ENCODE measurements at places on chromosomes 4 and X.

- no peak for DNase-seq
Observed at GRCh38 chr4:113750296-113750695, 11.2 kb downstream of the CAMK2D start.

DNA sequence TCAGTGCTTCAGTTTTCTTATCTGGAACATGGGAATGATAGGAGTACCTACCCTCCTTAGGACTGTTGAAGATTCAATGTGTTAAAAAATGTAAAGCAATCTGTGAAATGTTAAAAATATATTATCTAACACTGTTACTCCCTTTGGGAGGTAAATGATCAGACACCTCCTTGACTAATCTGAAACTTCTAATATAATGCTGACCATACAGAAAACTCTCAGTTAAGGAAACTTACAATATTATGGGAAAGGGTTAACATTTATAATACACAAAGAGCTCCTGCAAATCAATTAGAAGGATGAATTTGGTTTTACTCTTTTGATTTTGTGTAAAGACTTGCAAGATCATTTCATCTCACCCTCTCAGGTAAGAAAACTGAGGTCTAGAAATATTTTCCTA lies 1.6 kb upstream of the PFKFB1 start:
- DNase-seq = no peak

DNA sequence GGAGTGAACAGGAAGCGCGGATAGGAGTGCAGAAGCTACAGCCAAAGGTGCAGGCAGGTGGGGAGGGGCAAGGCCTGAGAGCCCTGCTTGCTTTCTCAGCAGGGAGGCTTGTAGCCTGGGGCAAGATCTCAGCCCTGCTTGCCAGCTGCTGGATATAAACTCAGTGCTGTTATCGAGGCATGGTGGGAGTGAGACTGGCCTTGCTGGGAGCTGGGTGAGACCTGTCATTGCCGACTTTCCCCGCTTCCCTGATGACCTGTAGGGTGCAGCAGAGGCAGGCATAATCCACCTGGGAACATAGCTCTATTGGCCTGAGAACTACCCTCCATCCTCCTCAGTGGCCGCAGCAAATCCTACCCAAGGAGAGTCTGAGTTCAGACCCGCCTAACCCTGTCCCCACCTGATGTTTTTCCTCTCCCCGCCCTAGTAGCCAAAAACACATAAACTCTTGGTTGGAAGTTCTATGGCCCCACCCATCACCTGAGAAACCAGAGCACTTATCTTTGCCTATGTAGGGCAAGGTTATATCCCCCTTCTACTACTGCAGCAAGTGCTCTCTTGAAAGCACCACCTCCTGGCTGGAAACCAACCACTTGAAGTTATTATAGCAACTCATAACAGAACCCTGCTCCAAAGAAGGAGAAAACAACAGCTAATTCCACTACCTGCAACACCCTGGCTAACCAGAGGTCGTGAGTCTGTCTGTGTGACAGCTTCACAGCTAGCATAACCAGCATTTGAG lies 80.7 kb downstream of the FHIP1A start:
- DNase-seq = peak; percentile 72

- no peak for DNase-seq
Observed at GRCh38 chr4:153452658-153453378, 13.3 kb upstream of the TMEM131L start.

- no peak for DNase-seq
Observed at GRCh38 chrX:71941776-71942175, 31.1 kb downstream of the NHSL2 start.

DNA sequence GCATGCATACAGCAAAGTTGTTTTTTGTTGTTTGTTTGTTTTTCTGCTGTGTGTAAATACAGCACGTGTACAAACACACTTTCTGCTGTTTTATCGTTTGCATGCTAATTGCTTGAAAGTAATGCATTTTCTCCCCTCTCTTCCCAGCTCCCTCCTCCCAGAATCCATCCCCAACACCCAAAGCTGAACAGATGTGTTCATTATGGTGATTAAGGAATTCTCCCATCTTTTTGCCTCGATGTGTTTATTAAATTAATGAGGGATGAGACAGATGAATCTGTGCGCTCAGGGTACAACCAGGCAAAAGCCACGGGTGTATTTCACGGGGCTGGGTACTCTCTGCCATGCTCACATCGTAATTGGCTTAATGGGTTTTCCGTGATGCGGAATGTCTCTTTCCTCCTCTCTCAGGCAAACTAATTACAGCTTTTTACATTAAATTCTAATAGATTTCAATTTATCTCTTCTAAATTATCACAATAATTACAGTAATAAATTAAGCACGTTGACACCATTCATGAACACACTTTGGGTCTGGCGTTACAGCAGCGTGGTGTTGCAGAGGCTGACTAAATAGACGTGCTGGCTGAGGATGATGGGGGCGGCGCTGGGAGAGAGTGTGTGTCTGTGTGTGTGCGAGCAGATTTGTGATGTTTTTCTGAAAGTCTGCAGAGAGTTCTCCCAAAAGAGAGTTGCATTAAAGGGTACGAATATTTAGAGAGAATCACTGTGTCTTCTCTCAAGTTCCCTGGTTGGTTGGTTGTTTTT lies 117.7 kb downstream of the CRLF2 start:
- DNase-seq = no peak

DNA sequence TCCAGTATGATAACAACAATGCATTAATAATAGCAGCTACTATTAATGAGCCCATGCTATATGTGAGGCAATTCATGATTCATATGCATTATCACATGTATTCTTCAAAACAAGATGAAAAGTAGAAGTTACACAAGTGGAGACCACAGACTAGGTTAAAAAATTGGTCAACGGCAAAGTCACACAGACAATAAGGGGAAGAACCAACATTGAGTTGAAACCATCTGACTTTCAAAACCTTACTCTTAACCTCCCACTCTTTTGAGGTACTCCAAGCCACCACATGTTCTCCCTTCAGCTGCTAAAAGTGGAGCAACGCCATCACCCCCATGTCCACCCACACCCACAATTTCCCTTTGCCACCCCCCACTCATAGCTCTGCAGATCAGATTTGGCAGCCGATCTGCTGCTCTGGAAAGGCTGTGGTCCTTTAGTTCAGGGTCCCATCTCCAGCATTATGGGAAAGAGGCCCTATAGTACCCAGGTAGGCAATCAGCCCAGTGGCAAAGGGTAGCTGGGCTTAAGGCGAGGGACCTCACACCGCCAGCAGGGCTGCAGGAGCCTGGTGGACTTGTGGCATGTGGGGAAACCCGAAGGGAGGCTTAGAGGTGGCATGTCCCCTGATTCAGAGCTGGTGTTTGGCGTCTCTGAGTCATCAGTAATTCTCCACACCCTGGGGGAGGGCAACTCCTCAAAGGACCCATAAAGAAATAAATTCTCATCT lies 33.5 kb upstream of the CYBB start:
- no peak for DNase-seq

DNA sequence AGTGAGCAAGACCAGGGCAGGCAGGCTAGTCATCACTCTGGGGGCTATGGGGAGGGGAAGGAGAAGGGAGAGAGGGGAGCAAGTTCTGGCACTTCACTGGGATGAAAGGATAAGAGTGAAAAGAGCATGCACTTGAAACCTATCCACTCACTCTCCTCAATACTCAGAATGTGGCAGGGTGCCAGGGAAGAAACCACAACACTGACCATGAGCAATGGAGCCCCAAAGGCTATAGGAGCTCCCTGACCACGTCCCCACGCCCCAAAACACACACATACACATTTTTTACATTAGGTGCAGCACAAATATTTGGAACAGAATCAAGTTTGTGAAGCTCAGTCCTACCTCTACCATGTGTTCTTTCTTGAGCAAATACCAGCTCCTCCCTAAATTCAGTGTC lies 132.2 kb downstream of the IDS start:
- no peak for DNase-seq

DNA sequence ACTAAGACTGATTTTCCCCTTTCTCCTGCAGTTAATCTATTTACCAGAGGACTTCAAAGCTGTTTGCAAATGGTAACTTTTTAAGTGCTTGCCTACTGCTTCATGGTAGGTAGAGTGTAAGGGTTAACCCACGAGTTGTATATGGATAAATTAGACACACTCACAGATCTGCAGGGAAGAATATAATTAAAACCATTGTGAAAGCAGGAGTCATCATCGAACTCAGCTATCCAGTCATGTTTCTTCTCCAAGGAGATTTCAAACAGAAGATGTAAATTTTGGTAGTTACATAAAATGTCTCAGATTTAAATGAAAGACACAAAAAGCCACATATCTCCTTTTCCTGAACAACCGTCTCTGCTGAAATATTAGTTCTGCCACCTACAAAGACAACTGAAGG lies 549 bp upstream of the XG start:
- DNase-seq = no peak

DNA sequence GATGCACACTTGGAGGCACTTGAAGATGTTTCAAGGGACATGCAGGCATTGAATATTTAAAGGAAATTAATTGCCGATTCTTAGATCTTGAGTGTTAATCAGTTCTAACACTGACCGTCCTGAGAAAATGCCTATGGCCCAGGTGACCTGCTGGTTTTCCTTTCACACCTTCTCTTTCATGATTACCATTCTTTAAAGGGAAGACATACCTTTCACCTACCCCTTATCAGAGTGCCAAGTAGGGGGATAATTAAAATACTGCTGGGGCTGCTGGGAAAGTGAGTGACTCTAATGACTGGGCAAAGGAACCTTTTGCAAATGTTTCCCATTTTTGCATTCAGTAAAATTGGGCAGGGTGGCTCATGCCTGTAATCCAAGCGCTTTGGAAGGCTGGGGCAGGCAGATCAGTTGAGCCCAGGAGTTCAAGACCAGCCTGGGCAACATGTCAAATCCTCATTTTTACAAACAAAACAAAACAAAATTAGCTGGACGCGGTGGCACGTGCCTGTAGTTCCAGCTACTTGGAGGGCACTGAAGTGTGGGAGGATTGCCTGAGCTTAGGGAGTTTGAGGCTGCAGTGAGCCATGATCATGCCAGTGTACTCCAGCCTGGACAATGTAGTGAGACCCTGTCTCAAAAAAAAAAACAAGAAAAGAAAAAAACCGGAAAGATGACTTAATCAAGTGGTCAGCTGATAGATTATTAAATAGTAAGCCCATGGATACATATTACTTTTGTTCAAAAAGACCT lies 44.3 kb downstream of the TMEM131L start:
- DNase-seq = no peak

DNA sequence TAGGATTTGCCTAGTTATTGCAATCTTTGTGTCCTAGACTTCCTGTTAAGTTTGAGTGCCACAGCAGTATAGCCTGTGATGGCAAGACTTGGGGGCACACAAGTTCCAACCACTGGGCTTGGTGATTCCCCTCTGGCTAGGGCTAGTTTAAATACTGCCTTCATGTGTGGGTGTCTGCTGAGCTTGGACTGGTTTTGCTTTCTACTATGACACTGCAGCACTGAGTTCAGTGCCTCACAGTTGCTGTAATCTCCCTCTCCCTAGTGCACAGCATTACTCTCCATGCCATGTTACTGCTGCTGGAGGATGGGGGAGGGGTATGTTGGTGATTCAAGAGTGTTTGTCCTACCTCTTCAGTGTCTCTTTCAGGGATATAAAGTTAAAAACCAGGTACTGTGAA lies 379.6 kb downstream of the IL15 start:
- no peak for DNase-seq

DNA sequence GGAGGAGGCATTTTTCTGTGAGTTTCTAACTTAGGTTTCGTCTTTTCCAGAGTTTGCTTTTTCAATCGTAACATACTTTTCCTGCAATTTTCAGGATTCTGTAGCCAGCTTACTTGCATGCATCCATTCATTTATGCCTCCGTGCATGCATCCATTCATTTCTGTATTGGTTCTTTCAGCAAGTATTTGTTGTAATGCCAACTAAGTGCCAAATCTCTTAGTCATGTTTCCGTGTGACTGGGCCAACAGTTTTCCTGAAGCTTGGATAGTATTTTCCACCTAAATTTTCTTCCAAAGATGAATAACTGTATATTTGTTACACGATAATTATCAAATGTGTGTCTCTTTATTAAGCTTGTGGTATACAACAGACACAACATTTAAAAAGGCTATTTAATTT lies 41.5 kb downstream of the CBLL2 start:
- no peak for DNase-seq

GRCh38 chrX:46635186-46635585 lies 61.6 kb downstream of the CHST7 start:
- no peak for DNase-seq

GRCh38 chr4:37977471-37978247 lies 17.5 kb downstream of the PTTG2 start:
- no peak for DNase-seq

- no peak for DNase-seq
Observed at GRCh38 chr4:128810331-128810870, 901 bp downstream of the JADE1 start.

GRCh38 chr4:55830716-55831115 lies 11.1 kb downstream of the EXOC1L start:
- DNase-seq = no peak

DNA sequence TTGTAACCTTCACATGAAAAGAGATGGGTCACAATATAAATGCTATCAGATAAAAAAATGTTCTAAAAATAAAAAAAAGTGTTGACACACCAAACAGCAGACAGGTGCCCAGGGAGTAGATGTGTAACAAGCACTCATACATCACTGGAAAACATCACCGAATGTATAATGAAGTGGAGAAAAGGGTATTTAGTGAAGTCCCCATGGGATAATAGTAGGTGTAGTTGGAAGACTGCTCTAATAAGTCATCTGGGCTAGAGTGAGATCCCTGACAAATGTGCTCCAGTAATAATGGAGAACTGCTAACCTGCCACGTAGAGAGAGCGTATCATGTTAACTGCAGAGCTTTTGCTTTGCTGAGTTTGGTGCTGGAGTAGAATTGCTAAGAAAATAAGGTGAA lies 152.0 kb downstream of the GRIA2 start:
- no peak for DNase-seq

DNA sequence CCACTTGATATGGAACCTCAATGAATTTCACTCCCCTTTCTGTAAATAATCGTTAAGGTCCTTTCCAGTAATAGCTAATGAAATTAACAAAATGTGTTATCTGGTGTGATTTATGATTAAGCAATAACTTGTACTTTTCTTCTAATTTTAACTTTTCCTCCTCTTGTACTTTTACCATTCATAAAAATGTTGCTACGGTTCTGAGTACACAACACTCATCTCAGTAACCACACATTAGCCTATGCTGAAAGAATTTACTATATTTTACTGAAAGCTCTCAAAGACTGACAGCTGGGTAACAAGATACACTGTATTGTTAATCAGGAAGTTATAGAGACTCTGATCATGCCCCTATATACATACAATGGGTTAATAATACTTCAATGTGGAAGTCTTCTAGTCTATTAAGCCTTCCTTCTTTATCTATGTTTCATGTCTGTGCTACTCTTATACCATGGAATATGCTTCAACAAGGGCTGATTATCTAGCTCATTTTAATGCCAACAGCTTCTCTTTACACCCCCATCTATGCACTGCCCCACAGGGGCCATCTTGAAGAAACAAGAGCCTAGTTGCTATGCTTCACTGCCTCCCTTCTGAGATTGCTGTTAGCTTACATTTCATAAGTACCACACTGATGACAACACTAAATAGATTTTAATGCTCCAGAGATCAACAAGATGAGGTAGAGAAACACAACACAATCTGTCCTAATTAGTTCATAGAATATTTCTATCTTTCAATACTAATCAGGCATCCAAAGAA lies 39.1 kb downstream of the LAMP2 start:
- no peak for DNase-seq
